ENCODE measurements at places on chromosomes 11 and 22.

DNA sequence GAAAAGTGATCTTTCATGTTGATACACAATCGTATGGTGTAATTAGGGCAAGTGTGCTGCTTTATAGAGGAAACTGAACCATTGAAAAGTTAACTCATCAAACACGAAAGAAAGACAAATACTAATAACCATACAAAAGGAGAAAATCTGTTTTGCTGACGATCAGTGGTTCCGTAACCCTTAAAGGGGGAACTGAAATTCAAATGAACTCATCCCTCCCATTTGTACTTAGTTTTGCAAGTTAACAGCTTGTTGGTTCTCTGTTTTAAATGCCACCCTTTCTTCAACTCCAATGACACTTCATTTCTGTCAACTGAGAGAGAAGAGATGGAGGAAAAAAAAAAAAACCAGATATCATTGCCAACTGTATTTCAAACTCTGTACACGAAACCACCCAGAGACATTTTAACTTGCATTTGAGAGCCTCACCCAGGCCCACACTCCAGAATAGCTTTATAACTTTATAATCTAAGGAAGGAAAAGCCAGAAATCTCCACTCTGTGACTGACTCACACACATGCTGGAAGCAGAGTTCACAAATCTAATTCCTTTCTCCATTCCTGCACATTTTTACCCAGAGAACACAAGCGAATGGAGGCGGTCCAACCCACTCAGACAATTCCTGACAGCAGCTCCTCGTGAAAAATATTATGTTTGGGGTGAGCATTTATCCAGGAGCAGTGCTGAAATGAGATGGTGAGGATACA is 17.4 kb upstream of the CSNK2A3 start:
- DNase-seq = no peak

GRCh38 chr22:37505989-37506388 is 13.2 kb downstream of the CARD10 start:
- DNase-seq = no peak

- peak; percentile 85 for DNase-seq
These were observed 110.6 kb downstream of the ETS1 start for GRCh38 chr11:128476729-128477128.

DNA sequence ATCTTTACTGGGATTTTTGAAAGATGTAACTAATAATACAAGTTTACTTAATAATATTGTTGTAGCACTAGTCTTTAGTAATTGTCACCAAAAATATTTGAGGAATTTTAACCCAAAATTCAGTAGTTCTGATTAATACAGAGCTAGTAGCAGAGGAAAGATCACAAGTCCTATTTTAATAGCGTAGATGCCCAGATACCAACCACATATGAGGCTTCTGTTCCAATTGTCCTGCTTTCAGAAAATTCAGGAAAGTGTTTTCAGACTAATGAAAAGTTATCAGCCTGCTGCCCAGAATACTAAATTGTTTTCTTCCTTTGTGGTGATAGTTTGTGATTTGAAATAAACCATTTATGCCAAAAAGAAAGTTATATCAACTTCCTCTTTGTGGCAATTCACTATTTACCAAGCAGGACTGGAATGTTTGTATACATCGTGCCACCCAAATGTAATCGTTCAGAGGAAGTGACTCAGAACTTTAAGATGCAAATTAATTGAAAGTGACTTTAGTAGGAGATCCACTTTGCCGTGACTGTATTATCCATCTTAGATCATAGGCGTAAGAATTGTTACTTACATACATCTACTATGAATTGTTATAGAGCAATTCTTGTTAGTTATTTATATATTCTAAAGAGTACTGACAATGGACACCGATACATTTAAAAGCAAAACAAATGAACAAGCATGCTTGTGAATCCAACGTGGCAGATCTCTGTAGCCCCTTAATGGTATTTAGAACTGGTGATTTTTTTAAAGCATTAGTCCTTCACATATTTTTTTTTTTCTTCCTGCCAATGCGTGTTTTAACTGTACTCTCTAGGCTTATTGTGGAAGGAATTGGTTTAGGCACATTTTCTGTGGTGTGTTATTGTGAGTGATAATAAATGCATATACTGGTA is 231.0 kb downstream of the DDX10 start:
- DNase-seq = no peak

DNA sequence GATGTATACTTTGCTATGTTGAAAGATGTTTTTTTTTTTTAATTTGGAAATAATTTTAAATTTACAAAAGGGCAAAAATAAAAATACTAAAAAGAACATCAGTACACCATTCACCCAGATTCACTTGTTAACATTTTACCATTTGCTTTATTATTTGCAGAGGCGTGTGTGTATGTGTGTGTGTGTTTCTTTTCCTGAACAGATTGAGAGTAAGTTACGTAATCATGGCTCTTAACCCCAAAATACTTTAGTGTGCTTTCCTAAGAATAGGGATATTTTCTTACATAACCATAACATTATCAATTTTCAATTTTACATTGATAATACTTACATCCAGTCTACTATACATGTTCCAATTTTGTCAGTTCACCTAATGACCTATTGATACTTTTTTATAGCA is 91.5 kb upstream of the HORMAD2 start:
- no peak for DNase-seq

DNA sequence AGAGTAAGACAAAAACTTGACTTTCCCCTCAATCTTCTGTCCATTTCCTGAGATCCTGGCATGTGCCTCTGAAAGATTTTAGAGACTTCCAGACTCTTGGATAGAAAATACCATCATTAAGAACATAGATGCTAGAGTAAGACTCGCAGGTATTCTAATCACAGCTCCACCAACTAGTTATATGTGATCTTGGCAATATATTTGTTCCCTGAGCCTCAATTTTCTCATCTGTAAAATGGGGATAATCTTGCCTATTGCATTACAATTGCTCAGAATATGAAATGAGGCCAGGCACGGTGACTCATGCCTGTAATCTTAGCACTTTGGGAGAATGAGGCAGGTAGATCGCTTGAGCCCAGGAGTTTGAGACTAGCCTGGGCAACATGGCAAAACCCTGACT is 10.7 kb downstream of the RHOG start:
- no peak for DNase-seq

DNA sequence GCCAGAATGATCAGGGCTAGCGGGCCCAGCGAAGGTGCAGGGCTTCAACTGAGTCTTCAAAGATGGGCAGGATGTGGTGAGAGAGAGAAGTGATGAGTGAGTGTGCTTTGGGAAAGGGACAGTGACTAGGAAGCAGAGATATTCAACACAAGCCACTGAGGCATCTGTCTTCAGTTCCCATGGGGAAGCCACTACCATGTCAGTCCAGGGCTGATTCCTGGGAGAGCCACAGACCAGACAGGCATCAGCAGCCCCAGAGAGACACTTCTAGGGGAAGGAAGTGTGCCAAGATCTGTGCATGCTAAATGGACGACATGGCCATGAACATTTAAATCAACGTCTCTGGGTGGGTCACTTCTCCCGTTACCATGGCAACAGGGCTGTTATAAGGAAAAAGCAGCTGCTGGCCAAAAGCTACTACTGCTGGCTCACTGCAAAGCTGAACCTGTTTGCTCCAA is 28.5 kb downstream of the P4HA3 start:
- DNase-seq = no peak

GRCh38 chr11:85627332-85627997 is at the start of gene DLG2:
TSS of gene DLG2 (minus strand) at chr11:85627344.
- no peak for DNase-seq

GRCh38 chr11:33544593-33545373 is 155.8 kb downstream of the C11orf91 start:
- no peak for DNase-seq

DNA sequence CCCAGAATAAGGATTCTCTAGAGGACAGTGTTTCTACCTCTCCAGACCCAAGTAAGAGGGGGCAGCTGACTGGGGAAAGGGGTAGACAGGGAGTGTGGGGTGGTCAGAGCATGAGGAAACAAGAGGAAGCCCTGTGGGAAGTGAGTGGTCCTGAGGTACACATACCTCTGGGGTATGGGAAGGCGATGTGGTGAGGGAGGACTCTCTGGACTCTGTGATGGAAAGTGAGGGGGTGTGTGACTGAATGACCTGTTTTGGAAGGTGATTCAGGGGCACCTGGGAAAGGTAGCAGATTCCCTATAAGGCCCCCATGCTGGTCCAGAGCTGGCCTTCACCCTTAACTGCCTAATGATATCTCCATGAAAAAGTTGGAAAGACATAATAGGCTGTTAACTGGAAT is 80.1 kb downstream of the DEPDC5 start:
- no peak for DNase-seq

GRCh38 chr11:99244613-99245012 is 223.9 kb downstream of the CNTN5 start:
- no peak for DNase-seq

GRCh38 chr11:107973641-107974040 is 35.1 kb upstream of the CUL5 start:
- DNase-seq = no peak

GRCh38 chr11:2666401-2666741 is 33.4 kb downstream of the KCNQ1OT1 start:
- DNase-seq = no peak

GRCh38 chr11:97092823-97093222 is 703.0 kb downstream of the JRKL start:
- no peak for DNase-seq

GRCh38 chr22:49329636-49330035 is 498.0 kb downstream of the BRD1 start:
- DNase-seq = no peak

- peak; percentile 44 for DNase-seq
These were observed at the start of gene UNC93B1 for GRCh38 chr11:68003846-68004550. TSS of gene UNC93B1 (minus strand) at chr11:68004097. CDS start at chr11:68004043, 54 bp downstream.

DNA sequence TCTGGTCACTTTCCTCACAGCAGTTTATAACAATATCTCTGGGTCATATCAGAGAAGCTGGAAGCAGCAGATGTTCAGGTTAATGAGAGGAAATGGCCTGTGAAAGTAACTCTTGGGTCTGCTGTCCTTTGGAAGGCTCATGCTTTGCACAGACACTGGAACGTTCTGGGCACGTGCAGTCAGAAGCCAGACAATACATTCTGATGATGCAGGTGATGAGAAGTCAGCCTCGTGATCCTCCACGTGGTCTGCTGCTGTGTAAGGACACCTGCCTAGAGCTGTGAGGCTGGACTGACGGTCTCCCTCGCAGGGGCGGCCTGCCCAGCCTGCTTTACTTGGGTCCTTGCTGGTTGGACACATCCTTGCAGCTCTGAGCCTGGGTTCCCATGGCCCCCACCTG is 18.8 kb upstream of the ADORA2A start:
- DNase-seq = no peak

GRCh38 chr11:7759010-7759409 is 37.7 kb downstream of the OR5P2 start:
- no peak for DNase-seq

GRCh38 chr22:36378869-36379217 is 8.9 kb downstream of the MYH9 start:
- DNase-seq = no peak

- DNase-seq = no peak
These were observed 98.8 kb downstream of the SNX19 start for GRCh38 chr11:130817330-130817944.
